ENCODE measurements at places on chromosomes 5 and 9. TPM values are rescaled to one million over a fixed set of nuclear protein-coding genes. Genes with fewer than 3 reads are reported as not detected.

GRCh38 chr5:146529984-146530383, 14.0 kb upstream of the GPR151 start:
- DNase-seq = peak; percentile 69

DNA sequence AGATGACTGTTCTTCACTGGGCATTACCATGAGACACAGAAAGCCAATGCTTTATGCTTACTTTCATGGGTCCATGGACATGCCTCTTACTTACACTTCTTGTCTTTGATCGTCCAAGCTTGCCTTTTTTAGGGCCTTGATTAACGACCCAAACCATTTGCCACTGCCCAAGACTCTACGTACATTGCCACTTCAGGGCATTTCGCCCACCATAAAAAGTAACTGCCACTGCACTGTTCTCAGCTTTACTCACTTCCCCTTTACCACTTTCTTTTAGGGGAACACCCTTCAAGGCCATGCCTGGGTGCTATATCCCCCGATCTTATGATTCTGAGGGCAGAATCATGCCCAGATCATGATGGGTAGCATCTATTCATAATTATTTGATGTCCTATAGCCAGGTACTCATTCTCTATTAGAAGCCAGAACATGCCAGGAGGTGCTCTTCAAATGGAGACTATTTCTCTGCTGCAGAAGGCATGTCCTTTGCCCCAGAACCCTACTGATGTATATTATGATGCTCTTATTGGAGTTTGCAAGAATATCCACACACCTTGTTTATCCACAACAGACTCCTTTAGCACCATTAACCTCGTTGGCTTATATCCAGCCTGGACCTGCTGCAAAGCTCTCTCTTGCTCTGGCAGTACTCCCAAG, 64.1 kb upstream of the RAD23B start:
- DNase-seq = no peak

DNA sequence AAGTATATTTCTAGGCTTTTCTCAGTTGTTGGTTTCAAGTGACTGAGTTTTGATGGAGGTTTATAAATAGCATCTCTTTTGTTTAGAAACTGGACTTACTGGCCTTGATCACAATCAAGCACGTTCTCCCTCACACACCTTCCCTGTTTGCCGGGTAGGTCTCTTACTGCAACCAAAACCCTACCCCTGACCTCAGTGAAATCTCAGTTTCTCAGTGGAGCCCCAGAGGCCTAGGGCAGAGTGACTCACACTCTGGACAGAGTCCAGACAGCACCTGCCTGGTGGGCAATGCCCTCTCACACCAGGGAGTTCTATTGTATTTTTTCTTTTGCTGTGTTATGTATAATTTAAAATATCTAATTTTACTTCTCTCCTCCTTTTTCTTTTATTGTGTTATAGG, 48.4 kb upstream of the EPB41L4B start:
- no peak for DNase-seq

The ADAMTS13 gene
- 1.3 TPM for total RNA-seq

The IL5 gene
- total RNA-seq = 7.0 TPM

DNA sequence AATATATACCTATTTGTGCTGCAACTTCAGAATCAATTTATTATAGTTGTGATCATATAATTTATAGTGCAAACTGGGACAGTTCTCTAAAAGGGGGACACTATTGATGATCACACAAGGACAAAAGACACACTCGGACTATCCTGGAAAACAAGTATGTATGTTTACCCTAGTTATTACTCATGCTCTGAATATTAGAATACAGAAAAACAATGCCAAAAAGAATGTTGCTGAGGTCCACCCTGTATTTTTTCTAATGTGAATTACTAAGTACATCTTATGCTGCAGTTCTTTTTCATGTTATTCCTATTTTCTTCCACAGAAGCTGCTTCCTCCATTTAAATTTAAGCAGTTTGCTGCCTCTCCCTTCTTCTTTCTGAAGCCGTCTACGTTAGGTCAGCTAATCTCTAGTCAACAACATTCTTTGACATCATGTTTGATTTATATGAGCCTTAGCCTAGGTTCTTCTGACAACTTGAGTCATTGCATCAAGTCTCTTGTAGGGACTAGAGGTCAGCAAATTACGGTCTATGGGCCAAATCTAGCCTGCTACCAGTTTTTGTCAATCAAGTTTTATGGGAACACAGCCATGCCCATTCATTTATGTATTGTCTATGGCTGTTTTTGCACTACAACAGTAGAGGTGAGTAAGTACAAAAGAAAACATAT, 40.1 kb upstream of the PPP3R2 start:
- no peak for DNase-seq

All from activated CD4-positive, alpha-beta T cell treated with anti-CD3 and anti-CD28 coated beads, Interleukin-2, amount 10 ng/mL, durations not matched to agents 24 days and 14 days (primary cell).